ENCODE measurements at places on chromosomes 4 and X.

DNA sequence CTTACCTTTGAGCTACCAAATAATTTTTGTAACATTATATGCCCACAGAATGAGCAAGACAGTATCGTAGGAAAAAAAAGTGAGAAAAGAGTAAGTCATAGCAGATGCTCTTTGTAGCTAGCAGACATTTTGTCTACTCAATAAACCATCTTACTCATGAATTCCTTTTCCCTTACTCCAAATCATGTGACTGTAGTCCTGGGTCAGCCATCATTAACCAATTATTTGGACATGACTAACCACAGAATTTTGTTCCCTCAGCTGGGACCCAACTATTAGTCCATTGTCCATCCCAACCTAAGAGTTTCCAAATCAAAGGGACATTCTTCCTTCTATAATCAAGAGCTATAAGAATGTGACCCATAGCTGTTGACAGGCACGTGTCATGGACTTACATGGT lies 11.4 kb downstream of the UBE2D3 start:
- DNase-seq: peak; percentile 97

DNA sequence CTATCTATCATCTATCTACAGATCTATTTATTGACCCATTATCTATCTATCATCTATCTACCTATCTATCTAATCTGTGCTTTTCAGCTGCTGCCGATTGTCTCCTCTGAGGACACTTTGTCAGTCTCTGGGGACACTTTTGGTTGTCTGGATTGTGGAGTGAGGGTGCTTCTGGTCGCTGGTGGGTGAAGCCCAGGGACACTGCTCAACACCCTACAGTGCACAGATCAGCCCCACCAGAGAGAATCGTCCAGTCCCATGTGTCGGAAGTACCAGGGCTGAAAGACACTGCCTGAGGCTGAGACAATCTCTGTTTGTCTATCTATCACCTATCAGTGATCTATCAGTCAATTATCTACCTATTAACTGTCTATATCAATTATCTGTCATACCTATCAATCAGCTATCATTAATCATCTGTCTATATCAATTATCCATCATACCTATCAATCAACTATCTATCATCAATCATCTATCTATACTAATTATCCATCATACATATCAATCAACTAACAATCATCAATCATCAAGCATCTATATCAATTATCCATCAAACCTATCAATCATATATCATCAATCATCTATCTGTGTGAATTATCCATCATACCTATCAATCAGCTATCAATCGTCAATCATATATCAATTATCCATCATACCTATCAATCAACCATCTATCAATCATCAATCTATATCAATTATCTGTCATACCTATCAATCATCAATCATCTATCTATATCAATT lies 70.0 kb upstream of the PPP2R3B start:
- no peak for DNase-seq

DNA sequence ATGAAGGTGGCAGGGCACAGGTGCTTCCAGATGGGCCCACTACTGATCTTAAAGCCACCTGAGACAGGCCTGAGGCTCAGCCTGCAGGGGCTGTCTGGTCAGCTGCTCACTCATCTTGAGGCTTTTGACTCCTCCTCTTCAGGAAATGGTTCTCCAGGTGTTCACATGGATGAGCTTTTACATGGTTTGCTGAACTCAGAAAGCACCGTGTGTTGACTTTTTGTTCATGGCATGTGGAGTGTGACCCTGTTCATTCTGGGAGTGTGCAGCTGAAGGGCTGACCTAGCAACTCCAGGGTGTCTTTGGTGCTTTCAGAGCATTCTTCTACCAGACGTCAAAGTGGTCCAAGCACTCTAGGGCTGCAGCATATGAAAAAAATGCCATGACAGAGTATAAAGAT lies 111.1 kb downstream of the CCNG2 start:
- no peak for DNase-seq

GRCh38 chr4:112290341-112290740 lies 4.6 kb upstream of the TIFA start:
- DNase-seq: no peak

GRCh38 chr4:116913451-116913850 lies 171.9 kb downstream of the TRAM1L1 start:
- DNase-seq: peak; percentile 15

- no peak for DNase-seq
Measured at GRCh38 chrX:116417214-116417613, 19.2 kb upstream of the SLC6A14 start.

DNA sequence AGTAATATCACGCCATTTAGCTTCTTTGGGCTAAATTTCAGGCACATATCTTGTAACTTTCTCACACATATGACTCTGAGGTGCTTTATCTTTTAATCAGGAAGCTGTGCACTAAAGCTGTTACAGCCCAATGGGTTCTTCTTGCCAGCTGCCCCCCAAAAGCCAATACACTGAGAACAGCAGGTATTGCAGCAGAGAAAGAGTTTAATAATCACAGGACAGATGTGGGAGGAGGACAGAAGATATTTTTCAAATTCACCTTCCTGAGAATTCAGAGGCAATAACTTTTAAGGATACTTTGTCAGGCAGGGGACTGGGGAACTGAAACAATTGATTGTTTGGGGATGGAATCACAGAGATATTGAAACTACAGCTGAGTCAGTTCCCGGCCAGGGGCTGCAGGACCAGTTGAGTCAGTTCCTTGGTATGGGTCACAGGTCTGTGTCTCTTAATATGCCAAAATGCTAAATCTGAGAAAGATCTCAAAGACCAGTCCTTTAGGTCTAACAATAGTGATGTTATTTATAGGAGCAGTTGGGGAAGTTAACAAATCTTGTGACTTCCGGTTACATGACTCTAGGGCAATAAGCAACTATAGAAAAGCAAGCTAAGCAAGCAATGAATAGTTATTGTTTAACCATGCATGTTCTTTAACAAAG lies 28.1 kb downstream of the DDIT4L start:
- DNase-seq: no peak

Data from RKO (cell line).